ENCODE measurements at places on chromosomes 16 and 17.

- no peak overlapping the region for H3K27ac ChIP-seq
- peaks cover 16% of the 10 kb centered on the region for H3K4me1 ChIP-seq
- no peak for DNase-seq
- H3K4me3 ChIP-seq = no peak overlapping the region
Measured at GRCh38 chr16:70723740-70724145, 37.9 kb upstream of the MTSS2 start.

GRCh38 chr16:53822936-53823529, 119.1 kb downstream of the FTO start:
- H3K27me3 ChIP-seq = no peaks in the 10 kb centered on the region
- no peak overlapping the region for H3K27ac ChIP-seq
- no peaks in the 10 kb centered on the region for H3K36me3 ChIP-seq
- H3K4me1 ChIP-seq = peaks cover 5% of the 10 kb centered on the region

DNA sequence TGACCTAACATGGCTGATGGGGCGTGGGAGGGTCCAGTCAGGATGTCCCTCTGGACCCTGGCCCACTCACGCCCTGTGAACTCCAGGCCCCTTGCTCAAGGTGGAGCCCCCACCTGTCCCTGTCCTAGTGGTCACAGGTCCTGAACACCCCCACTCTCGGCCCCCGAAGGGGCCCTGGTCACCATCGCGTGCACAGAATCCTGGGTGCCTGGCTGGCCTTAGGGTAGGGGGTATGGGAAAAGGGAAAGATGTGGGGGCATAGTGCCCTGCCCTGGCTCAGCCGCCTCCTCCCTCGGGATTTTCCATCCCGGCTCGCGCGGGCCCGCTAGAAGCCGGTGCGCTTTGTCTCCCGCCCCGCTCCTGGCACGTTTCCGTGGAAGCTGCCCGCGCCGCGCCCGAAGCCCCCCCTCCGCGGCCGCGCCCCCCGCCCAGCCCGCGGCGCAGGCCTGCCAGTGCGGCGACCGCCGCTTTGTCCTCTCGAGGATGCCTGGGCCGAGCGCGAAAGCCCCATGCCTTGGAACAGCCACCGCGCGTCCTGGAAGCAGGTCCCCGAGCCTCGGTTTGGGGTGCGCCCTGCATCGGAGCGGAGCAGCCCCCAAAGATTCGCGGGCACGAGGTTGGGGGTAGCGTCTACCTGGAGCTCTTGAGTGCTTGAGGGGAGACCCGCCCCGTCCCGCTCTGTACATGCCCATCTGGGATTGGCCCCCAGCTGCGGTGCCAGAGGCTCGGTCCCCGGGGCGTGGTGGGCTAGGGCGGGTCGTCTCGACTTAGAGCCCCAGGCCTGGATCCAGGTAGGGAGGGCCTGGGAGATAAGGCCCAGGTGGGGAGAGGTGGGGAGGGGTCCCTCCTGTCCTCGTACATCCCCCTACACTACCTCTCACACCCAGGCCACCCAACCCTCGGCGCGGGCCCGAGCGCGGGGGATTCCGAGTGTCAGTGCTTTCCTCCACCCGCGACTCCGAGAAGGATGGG, 1.3 kb downstream of the SMPD3 start:
- H3K4me1 ChIP-seq = peaks cover 29% of the 10 kb centered on the region
- DNase-seq = no peak
- no peak overlapping the region for H3K27ac ChIP-seq
- peaks cover 61% of the 10 kb centered on the region for H3K27me3 ChIP-seq
- peak overlapping the region; percentile 64 for H3K4me3 ChIP-seq

GRCh38 chr17:12789481-12790248, at the start of gene ARHGAP44:
ARHGAP44 (plus strand) TSS chr17:12789498; CDS start chr17:12789839, 341 bp downstream.
- H3K36me3 ChIP-seq = no peaks in the 10 kb centered on the region
- H3K27me3 ChIP-seq = no peaks in the 10 kb centered on the region
- H3K27ac ChIP-seq = peak within 1 kb of the TSS; percentile 80
